ENCODE measurements at places on chromosomes 7 and 10.

GRCh38 chr10:34670081-34670480 lies 145.0 kb downstream of the PARD3 start:
- DNase-seq: no peak

DNA sequence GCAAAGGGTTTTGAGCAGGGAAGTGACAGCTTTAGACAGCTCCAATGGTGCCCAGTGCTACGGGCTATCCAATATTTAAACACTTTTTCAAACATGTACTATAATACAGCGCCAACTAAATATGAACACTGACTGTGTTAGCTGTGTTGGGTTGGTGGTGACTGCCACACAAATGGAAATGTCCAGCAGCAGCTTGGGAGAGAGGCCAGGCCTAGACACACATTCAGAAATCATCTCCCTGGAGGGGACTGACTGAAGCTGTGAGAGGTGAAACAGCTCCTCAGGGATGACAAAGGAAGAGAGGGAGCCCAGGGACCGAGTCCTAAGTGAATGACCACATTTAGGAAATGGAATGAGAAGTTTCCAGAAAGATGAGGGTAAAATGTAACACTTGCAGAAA lies 115.8 kb downstream of the UBE2H start:
- DNase-seq: no peak

- DNase-seq: no peak
Observed at GRCh38 chr10:130708465-130709070, 572.4 kb downstream of the GLRX3 start.

GRCh38 chr7:135980012-135980551 lies 2.9 kb upstream of the MTPN start:
- no peak for DNase-seq

DNA sequence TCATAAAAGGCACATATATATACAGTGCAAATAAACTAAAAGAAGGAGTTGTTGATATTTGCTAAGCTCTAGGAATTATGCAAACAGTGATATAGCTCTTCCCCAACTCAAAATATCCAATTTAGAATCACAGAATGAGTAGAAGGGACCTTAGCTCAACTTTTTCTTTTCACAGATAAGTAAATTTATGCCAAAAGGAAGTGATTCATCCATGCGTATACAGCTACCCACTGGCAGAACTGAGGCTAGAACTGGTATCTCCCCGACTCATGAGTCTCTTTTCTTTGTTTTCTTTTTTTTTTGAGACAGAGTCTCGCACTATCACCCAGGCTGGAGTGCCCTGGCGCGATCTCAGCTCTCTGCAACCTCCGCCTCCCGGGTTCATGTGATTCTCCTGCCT lies 54.2 kb upstream of the SVIL start:
- no peak for DNase-seq

GRCh38 chr7:10908600-10908999 lies 65.1 kb upstream of the PHF14 start:
- no peak for DNase-seq

GRCh38 chr7:116525298-116525912 lies 569 bp downstream of the CAV1 start:
- DNase-seq: no peak

DNA sequence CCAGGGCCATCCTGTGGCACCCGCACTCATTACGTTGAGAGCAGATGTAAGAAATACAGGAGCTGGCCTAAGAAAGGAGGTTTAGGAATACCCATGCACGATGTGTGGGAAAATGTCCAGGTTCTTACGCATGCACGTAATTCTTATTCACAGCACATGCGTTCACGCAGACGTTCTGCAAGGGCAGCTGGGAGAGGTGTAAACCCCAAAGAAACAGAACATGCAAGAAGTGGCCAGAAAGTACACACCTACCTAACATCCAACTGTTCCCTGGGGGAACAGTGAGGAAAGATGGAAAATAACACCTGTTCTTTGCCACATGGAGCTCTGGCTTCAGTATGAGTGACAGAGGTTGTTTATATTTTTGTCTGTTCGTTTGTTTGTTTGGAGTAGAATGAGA lies 285.6 kb downstream of the PRPF18 start:
- DNase-seq: no peak

GRCh38 chr10:126459032-126459831 lies 71.0 kb upstream of the ADAM12 start:
- DNase-seq: no peak

- no peak for DNase-seq
Observed at GRCh38 chr7:98826387-98826786, 43.4 kb downstream of the TMEM130 start.

DNA sequence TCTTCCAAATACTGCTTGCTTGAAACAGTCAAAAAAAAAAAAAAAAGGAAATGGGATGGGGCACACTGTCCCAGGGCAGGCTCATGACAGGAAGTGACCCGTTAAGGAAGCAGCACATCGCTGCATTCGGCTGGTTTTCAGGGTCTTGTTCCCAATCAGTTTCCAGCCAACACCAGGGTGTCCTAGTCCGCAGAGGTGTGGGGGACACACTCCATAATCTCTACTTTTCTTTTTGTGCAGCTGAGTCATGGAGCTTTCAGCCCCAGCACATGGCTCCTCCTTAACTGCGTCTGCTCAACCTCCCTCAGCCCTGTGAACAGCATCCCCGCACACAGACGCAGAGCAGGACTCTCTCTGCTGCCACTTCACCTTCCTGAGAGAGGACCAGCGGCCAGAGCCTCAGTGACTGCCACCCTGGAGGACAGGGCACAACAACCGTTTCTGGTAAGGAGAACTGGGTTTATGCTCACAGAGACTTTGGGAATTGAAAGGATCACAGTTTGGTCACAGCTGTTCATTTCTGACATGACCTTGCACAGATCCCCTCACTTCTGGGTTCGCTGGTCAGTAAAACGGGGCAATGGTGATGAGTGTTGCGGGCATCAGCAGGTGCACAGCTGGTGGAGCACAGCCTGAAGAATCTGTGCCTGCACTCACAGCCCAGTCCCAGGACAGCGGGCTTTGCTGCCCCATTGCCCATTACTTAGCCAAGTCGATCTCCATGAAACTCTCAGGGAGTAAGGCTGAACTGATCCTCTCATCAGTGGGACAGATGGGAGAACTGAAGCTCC lies at the start of gene GIMAP5:
Gene GIMAP5 (plus strand): TSS at position 154 of the 791 bp plus-strand sequence. CDS start 3,467 bp downstream, outside the sequence.
- DNase-seq: no peak

DNA sequence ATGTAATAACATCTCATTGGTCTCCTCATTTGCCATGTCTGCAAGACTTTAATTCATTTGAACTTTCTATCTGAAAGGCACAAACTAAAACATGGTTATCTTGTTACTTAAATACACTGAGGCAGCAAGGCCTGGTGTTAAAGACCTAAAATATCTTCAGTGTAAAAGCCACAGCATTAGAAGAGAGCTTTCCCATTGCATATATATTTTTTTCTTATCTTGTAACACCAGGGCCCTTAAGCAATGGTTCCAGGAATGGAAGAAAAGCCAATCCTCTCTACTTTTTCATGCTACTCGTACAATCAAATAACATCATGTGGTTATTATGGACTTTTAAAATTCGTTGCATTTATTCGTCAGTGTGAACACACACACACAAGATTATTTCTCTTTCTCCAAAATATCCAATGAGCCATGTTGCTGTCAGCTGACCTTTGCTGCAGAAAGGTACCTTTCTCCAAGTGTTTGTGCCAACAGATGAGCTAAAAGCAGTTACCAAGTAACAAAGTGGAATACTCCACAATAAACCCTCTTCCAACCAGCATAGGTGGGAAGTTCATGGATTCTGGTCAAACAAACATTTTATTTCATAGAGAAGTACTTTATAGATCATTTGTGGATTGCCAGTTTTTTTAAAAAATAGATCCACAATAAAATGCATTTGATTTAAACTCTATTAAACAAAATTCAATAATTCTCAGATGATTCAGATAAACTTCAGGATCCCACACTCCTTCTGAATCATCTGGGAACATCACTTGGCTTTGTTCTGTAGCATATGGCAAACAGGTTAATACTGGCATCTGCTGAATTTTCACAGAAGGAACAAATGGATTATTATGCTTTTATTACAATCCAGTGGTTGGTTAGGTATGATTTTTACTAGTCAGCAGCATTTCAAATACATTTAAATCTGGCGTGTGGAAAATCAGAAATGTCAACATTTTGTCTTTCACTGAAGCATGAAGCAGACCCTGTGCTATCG lies 63.3 kb upstream of the AGBL3 start:
- no peak for DNase-seq

GRCh38 chr7:75010036-75010435 lies 45.5 kb downstream of the CASTOR2 start:
- no peak for DNase-seq

- no peak for DNase-seq
Observed at GRCh38 chr10:91247360-91248111, 27.1 kb downstream of the PCGF5 start.
